ENCODE measurements at places on chromosomes 1 and 21.

DNA sequence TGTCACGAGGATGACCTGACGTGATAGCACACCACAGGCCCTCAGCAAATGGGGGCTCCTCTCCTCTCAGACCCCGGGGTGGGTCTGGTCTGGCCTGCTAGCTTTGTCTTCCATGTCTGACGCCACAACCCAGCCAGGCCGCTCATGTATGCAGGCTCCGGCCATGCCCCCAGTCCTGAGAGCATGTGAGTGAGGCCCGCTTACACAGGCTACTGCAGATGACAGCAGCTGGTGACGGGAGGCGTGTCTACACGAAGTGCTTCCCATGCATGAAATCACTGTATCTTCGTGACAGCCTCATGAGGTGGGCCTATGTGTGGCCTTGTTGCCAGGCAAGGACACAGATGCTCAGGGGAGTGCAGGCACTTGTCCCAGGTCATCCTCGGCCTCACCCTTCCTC, 16.4 kb downstream of the WNT4 start:
- DNase-seq, result no peak

DNA sequence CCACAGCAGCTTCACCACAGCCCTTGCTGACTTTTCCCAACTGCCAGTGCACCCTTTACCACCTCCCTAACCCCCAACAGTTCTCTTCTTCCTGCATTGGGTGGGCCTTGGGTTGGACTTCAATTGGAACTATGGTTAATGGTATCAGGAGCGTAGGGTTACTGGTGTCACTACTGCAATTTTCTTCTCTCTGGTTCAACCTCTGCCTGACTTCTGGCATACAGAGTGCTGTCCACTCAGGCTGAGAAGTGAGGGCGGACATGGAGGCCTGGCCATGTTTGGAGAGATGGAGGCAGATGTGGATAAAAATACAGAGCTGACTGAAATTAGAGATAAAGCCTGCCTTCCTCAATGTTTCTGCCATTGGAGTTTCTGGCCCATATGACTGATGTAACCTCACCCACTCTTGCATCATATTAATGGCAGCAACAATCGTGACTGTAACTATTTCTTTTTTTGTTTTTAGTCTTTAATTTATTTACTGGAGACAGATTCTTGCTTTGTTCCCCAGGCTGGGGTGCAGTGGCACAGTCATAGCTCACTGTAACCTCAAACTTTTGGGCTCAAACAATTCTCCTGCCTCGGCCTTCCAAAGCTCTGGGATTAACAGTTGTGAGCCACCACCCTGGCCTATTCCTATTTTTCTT, 87.8 kb downstream of the NAV1 start:
- no peak for DNase-seq

DNA sequence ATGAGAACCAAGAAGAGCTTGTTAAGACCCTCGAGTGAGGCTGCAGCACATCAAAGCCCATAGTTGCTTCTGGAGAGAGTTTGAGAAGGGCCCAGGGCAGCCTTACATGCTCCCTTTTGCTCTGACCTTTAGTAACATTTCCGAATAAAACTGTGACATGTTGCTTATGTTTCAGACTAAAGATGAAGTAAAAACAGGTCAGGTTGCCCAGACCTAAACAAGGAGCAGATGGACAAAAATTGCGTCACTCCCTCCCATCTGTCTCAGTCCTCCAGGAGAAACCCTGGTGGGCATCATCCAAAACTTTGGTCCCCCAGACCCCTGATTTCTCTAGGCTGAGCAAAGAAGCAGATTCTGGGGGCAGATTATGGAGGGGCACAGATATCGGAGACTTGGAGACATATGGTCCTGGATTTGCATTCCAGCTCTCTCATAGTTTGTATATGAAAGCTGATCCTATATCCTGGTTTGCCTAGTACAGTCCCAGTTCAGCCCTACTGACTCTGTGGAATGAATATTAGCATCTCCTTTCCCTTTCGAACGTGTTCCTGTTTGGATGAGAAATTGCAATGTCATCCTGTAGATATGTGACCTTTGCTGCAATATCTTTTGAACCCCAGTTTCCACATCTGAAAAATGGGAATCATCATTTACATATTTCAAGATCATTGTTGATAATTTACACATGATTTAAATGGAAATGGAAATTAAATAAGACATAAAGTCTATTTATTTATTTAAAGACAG, 304.9 kb upstream of the USP24 start:
- peak; percentile 30 for DNase-seq

GRCh38 chr1:110280126-110280525, 59.1 kb upstream of the RBM15 start:
- DNase-seq, result no peak

- DNase-seq, result no peak
These were observed 54.6 kb downstream of the ADSS2 start for GRCh38 chr1:244397131-244397530.

DNA sequence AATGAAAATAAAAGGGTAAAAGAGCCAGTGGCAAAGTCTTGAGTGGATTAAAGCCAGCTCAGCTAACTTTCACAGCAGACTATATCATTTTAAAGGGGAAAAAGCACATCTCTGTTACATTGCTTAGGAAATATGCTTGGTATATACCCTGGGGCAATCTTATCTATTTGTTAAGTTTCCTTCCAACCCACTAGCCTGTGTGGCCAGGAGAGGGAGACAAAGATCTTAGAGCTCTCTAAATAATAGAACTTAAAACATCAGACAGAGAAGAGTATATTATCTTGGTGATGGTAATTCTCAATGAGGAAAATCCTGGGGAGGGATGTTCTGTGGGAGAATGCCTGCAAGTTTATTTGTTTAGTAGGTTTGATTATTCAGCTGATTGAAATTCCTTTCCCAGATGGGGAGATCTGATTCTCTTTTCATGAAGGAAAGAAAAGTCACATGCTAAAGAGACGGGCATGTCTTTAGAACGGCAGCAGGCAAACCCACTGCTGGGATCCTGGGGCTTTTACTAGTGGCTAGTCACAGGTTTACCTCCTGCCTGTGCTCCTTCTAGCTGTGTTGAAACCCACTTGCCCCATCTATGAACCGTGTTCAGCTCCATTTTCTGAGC, 3.6 kb downstream of the KCNE2 start:
- DNase-seq, result peak; percentile 59

DNA sequence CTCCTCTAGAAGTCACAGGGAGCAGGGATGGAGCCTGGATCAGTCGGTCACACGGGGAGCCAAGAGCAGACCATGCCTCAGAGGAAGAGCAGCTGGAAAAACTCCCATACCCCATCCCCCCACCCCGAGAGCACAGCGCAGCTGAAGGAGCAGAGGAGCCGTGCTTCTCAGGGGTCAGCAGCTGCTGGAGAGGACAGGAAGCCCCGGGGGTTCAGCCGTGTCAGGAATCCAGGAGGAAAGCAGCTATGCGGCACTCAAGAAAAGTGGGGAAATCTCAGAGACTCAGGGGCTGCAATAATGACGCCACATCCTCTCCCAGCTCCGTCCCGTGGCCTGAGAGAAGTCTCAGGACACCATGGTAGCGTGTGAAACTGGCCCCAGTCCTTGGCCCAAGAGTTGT, 102.3 kb downstream of the NPHP4 start:
- no peak for DNase-seq

DNA sequence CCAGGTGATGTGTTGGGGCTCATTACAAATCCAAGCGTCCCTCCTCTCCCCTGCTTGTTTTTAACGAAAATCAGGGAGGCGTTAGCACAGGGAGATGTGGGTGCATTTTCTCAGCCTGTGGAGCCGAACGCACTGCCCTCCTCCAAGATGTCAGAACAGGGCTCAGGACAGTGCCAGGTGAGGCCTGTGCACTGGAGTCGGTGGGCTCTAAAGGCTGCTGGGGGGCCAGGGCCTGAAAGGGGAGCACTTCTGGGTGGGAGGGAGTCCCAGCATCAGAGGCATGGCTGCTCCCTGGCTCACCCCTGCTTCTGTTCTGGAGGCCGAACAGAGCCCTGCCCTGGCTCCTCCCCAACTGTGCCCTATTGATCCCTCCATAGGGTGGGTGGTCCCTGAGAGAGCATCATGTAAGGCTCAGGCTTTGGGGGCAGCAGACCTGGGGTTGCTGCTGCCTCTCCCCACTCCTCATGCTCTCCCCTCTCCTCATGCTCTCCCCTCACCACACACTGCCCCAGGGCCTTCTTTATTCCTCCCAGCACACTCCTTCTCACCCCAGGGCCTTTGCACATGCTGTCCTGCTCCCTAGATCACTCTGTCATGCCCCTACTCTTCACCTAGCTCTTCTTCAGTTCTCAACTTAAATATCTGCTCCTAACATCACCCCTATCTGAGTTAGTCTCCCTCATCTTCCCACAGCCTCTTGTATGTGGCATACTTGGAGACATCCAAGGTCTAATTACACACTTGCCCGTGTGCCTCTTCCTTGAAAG, 725.2 kb downstream of the PTPRU start:
- DNase-seq, result no peak

- DNase-seq, result no peak
These were observed 580 bp downstream of the INKA2 start for GRCh38 chr1:111738436-111739193.

DNA sequence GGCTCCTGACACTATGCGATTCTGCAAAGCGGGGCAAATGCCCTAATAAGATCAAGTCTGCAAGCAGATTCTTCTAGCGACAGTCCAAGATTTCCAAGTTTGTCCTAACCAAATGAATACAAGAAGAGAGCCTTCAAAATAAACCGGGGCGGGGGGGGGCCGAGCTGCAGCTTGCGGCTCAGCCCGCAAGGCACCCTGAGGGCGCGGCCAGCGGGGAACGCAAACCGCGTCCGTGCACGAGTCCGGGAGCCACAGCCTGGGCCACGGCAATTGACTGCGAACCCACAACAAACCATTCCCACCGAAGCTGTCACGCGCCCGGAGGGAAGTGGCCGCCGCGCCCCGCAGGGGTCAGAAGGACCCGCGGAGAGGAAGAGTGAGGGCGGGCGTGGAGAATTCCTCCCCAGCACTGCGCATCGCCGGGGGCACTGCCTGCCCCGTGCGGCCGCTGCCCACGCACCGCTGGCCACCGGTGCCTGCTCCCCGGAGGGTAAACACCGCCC, 687 bp downstream of the TGFBR3 start:
- no peak for DNase-seq

DNA sequence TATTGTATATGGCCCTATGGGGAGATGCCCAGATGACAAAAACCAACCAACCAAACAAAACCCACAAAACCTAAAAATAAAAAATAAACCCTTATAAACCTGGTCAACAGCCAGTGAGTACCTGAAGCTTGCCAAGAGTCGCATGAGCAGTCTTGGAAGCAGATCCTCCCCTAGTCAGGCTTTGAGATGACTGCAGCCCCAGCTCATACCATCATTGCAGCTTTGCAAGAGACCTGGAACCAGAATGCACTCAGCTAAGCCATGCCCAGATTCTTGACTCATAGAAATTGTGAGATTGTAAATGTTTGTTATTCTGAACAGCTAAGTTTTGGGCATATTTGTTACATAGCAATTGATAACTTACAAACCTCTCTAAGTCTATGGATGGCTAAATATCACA, 326.8 kb downstream of the HLX start:
- no peak for DNase-seq

DNA sequence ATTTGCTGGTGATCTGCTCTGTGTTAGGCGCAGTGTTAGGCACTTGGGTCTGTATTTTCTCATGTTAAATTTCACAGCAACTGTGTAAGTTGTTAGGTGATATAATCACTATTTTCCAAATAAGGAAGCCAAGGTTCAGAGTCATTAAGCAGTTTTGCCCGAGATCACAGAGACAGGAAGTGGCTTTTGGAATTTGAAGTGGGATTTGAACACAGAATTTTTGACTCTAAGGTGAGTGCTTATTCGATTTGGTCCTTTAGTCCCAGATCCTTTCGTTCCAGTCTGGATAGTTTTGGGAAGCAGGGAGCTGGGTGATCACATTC, 114.9 kb downstream of the NMNAT2 start:
- no peak for DNase-seq

DNA sequence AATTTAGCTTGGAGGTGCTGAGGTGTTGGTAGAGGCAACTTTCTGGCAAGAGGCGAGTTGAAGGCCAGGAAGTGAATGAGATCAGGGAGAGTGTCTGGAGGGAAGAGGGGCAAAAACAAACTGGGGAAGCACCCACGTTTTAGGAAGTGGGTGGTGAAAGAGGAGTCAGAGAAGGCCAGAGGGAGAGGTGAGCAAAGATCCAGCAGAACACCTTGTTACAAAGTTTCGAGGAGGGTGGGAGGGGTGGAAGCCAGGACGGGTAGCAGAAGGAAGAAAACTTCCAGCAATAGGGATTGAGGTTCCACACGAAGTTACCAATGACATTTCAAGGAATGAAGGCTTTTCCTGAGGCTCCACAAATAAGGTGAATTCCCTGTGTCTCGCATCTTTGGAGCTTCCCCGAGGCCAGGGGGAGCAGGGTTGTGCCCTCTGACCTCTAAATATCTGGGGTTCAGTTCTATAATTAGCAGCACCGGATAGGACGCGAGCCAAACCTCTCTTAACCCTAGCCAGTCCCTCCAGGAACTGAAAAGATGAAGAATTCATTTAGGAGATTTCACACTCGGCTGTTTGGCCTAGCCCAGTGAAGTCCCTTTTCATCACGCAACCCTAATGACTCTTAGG, 578 bp upstream of the SESN2 start:
- no peak for DNase-seq

GRCh38 chr1:214108097-214108446, 120.3 kb downstream of the PROX1 start:
- no peak for DNase-seq

- no peak for DNase-seq
These were observed 69.7 kb downstream of the GALNT2 start for GRCh38 chr1:230136453-230137336.

DNA sequence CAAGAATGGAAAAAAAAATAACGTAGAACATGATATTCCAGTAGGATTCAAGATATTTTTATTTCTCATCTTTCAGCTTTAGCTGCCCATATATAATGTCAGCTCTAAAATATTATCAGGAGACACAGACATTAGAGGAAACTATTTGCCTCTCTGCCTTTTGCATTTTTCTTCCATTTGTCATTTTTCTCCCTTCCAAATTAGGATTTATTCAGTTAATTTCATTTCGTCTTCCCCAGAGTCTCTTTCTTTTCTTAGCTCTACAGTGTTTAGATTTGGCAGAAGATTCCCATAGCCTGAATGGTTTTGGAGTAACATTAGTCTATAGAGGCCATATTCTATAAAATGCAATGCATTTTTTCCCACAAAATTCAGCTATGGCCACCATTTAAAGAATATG, 5.1 kb upstream of the ENAH start:
- DNase-seq, result no peak

DNA sequence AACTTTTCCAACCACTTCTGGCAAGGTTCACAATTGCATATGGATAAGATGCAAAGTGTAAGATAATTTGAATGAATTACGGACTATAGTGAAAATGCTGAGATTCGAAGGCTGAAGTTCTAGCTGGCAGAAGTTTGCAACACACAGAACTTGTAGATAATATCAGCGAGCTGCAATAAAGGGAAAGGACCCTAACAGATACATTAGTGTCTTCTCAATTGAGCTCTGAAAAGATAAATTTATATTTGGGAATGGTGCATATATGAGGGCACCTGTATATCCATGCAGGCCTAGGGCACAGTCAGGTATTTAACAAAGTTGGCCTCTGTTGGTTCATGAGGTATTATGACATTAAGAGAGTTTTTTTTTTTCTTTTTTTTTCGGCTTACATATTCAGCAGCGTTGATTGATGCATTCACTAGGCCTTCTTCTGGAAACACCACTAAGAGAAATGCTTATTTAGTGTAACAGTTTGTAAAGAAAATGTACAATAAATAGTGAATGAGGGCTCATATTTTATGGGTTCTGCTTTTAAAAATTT, 2.2 kb downstream of the NFIA start:
- no peak for DNase-seq
